AG09309 (cell line): ENCODE measurements at places on chromosomes 12 and 14.

DNA sequence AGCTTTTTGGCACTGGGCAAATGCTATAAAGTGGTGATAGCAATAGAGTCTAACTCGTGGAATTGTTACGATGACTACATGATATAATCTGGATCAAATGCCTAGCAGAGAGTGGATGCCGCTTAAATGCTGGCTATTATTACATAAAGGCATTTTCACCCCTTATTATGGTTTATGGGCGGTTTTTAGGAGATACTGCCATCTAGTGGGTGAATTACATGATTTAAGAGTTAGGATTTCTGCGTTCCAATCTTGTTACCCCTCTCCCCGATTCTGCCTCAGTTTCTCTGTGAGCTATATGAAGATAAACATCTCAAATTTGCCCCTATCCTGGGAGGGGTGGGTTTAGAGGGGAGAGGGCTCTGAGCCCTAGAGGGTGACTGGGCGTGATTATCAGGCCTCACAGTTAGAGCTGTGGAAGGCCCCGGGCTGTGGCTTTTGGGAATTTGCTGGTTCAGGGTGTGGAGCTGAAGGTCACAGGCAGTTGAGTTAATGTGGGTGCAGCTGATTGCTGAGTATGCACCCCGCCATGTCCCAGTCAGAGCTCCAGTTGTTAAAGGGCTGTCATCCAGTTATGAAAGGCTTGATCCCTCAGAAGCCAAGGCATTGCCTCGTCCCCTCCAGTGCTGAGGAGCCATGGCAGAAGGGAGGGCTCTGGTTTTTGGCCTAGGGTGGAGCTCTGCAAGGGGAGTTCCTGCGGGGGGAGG lies 14.4 kb downstream of the CLSTN3 start:
- no peak for DNase-seq

GRCh38 chr14:84006643-84007155 lies 1523.2 kb upstream of the FLRT2 start:
- DNase-seq, result no peak

DNA sequence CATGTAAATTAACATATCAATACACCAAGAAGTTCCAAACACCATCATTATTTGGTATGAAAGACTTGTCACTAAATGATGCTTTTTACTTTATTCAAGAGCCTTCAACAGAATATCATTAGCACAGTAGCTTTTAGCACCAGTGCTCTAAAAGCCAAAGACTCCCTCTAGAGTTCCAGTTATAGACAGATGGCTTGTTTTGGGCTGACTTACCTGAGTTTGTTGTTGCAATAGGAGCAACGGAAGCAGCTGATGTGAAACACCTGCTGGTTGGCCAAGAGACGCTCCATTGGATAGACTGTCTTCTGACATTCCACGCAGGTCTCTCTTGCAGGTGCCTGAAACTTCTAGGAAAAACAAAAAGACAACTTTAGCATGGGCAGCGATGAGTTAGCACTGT lies 14.5 kb upstream of the CERS5 start:
- DNase-seq, result no peak

GRCh38 chr14:105023791-105024480 lies 3.1 kb upstream of the CDCA4 start:
- DNase-seq, result no peak

DNA sequence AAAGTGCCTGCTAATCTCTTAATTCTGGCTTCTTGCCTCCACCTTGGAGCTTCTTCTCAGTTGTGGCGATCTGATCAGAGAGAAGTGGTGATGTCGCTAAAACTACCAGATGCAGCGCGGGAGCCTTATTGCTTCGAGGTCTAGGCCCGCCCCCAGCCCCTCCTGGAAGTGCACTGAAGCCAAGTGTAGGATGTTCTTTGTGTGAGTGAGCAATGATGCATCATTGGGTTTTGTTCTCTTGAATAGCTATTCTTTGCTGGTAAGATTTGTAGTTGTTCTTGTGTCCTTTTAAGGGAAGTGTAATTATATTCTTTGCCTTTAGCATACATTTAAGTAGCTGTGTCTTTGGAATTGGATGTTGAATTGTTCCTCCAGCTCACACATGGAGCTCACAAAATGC lies 35.8 kb downstream of the MTHFD1 start:
- no peak for DNase-seq

- no peak for DNase-seq
Measured at GRCh38 chr12:98126637-98127335, 388.6 kb upstream of the TMPO start.

DNA sequence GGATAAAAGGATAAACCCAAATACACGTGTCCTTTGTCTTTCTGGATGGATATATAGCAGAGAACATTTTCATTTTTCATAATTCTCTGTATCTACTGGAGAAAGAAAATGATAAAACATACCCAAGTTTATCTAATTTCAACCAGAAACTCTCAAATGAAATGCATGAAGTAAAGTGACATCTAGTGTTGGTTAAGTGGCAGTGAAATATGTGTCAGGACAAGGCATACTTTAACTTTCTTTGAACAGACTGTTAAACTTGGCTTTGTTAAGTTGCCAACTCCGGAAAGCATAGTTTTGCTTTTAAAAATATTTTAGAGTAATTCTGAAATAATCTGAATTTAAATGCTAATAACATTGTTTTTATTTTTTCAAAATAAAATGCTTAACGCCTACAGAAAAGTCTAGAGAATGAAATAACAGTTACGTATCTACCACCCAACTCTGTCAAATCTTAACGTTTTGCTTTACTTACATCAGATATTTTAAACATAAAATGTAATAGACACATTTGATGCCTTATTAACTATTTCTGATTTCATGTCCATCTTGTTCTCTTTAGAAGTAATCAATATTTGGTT lies 25.2 kb upstream of the NTN4 start:
- DNase-seq, result no peak

- no peak for DNase-seq
Measured at GRCh38 chr14:103545915-103546651, 16.4 kb downstream of the BAG5 start.
